ENCODE measurements at places on chromosomes 3 and 15.

DNA sequence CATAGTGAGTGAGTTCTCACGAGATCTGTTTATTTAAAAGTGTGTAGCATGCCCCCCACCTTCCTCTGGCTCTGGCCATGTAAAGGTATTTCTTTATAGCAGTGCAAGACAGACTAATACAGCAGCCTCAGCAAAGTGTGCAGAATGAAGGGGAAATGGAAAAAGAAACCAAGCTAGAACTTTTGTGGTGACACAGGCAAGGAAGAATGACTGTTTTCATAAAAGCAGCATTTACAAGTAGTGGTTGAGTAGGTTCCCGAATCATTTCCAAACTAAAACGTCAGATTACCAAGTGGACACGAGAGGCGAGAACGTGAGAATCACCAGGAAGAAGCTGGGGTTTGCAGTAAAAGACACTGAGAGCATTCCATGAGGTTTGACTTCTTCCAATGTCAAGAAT, 100.2 kb upstream of the AKAP13 start:
- DNase-seq, result no peak

DNA sequence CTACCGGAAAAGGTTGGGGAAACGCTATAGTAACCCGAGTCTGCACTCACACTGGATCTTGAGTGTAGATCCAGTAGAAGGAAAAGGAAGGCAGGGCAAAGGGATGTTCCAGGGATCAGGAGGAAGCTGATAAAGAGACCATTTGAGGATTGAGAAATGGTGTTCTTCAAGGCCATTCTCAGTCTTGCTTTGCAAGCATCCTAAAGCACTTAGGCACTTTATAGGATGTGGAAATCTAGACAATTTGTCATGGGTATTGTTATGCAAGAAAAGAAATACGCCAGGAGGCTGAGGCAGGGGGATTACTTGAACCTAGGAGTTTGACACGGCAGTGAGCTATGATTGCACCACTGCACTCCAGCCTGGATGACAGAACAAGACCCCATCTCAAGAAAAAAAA, 13.2 kb upstream of the SCAMP5 start:
- no peak for DNase-seq

GRCh38 chr15:87689716-87690115, 566.8 kb downstream of the NTRK3 start:
- no peak for DNase-seq

- DNase-seq, result no peak
Measured at GRCh38 chr3:114942773-114943172, 204.3 kb downstream of the ZBTB20 start.

GRCh38 chr3:38725726-38726419, 76.4 kb upstream of the SCN5A start:
- DNase-seq, result no peak

GRCh38 chr3:160739079-160739478, 17.0 kb upstream of the PPM1L start:
- no peak for DNase-seq

DNA sequence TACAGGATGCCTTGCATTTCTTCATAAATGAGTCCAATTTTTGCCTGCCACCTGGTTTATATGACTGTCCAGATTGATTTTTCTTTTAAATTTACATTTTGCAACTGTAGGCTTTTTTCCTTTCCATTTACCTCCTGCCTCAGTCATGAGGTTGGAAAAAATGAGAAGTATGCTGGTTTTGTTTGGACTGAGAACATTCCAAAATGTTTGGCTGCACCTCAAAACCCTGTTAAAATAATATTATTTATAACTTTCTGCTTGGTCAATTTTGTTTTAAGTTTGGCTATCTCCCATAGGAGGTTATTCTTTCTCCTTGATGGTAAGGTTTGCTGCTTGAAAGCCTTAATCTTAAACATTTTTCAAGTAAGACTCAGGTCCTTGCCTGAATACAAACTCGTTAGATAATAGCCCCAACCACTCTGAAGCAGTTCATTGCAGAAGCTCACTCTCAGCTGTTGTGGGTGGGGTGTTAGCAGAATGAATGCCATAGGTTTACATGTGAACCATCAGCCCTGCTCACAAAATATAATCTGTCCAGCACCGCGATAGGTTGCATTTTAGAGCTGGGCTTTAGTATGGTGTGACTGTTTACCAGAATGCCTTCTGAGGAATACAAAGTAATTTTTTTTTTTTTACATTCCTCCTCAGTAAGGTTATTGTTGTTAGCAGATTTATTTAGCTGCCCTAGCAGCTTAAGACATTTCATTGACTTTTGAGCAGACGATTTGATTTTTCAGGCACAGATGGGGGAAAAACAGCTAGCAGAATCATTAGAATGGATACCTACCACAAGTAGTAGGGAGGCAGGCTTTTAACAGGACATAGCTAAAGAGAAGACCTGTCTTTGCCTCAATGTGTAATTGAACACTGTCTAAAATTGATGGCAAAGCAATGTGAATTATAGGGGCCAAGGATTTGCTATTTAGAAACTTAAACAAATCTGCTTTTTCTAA, 630.8 kb upstream of the KCNMB2 start:
- no peak for DNase-seq

GRCh38 chr15:34941831-34942230, 27.7 kb downstream of the AQR start:
- DNase-seq, result peak; percentile 30

DNA sequence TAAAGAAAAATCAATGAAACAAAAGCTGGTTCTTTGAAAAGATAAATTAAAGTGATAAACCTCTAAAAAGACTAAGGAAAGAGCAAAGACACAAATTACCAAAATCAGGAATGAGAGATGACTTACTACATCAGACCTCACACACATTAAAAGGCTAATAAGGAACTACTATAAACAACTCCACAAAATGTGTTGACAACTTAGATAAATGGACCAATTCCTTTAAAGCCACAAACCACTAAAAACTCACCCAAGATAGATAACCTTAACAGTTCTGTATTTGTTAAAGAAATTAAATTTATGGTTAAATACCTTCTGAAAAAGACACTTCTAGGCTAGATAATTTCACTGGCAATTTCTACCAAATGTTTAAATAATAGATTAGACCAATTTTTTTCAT, 170.4 kb downstream of the SMAD6 start:
- no peak for DNase-seq
